ENCODE measurements at places on chromosomes 5 and 9.

DNA sequence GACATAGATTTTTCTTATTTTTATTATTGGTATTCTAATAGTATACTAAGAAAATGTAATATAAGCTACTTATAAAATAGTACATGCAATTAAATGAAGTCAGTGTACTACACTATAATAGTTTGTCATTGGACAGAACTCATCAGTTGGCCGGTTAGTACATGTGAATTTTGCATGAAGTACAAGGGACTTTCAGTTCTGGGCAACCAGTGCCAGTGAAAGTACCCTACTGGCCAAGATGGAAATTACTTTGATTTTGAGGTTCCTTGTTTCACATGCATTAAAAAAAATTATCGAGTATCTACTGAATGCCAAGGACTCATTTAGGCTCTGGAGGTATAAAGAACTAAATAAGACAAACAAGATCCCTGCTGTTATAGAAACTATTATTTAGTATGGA lies 213.4 kb upstream of the ELL2 start:
- no peak for DNase-seq

DNA sequence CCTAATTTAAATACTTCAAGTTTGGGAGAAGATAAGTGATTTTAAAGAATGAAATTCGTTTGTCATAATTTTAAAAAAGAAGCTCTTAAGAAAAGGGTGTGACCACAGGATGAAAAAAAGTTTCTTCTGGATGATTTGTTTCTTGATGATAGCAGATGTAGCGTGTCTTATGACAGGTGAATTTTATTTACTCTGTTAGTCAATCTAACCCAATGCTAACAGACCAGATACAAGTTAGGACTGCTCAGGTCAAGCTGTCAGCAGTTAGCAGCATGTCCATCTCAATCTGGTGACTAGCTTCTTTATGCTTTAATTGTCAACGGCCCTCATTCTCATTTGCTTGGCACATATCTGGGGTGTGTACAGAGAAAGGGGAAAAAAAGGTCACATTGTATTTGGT lies 456.0 kb downstream of the BNC2 start:
- DNase-seq: no peak

DNA sequence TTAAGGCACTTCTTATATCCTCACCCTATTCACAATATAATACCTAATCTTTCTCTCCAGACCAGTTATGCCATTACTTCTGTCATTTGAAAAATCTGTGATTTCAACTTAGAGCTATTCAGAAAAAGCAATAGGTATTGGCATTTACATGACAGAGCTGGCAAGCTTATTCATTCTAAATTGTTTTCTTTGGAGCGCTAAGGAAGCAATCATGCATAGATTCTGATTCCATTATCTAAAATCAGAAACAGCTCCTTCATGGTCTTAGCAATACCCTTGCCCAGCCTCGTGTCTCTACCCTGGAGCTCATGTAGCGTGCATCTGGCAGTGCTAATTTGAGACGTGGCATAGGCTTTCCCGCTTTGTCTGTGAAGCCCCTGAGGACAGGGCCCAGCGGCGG lies 4.5 kb downstream of the SLC1A1 start:
- DNase-seq: no peak

- no peak for DNase-seq
These were observed 648.7 kb downstream of the IRX1 start for GRCh38 chr5:4244306-4244705.

- DNase-seq: no peak
These were observed 558 bp upstream of the SMAD5 start for GRCh38 chr5:136132087-136132486.

DNA sequence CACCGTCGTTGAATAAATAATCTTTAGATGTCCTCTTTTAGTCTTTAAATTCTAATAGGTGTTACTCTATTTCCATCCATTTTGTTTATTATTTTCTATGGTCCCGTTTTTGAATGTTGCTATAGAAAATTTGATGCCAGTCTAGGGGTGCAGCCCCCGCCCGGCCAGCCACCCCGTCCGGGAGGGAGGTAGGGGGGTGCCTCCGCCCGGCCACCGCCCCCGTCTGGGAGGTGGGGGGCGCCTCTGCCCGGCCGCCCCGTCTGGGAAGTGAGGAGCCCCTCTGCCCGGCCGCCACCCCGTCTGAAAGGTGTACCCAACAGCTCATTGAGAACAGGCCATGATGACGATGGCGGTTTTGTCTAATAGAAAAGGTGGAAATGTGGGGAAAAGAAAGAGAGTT lies 2372.2 kb upstream of the WWC1 start:
- DNase-seq: no peak

- no peak for DNase-seq
These were observed 53.2 kb upstream of the C9orf72 start for GRCh38 chr9:27626244-27627187.

- DNase-seq: no peak
These were observed 407.7 kb downstream of the PDE4D start for GRCh38 chr5:59485629-59486439.

DNA sequence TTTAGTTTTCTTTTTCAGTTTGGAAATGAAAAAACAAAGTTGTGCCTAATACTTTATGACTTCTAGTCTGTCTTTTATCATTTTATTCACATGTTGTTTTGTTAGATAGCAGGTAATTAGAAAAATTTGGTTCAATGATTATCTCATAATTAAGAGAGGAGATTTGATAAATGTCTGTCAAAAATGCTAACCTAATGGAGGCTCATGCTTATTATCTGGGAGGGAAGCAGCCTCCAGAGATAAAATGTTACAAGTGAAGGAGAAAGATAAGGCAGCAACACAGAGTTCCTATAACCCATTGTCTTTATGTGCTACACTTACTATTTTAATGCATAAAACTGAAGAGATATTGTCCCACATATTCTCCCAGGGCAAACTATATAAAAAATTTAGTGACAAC lies 53.5 kb downstream of the SLC27A6 start:
- DNase-seq: no peak

DNA sequence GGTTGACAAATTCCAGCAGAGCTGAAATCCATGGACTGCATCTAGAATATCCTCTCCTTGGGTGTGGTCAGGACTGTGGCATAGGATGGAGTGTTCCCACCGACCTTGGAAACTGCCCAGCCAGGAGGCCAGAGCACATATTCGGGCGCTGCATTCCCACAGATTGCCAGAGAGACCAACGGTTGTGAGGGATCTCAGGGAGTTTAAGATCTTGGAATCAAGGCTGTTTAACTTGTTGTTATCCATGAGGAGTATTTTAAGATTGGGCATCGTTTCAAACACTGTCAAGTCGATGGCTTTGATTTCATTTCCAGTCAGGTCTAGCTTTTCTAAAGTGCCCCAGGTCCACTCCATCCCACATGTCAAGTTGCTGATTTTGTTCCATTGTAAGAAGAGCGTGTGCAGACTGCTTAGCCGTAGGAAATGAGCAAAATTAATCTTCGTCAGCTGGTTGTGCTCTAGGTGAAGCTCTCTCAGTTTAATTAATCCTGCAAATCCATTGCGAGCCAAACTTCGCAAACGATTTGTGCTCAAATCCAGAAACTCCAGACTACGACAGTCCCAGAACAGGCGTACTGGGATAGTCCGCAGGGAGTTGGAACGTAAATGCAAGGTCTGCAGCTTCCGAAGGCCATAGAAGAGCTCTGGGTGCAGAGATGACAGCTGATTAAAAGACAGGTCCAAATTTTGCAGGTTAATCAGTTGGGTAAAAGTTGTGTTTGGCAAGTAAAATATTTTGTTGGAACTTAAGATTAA lies 1.5 kb downstream of the LRRTM2 start:
- DNase-seq: no peak

DNA sequence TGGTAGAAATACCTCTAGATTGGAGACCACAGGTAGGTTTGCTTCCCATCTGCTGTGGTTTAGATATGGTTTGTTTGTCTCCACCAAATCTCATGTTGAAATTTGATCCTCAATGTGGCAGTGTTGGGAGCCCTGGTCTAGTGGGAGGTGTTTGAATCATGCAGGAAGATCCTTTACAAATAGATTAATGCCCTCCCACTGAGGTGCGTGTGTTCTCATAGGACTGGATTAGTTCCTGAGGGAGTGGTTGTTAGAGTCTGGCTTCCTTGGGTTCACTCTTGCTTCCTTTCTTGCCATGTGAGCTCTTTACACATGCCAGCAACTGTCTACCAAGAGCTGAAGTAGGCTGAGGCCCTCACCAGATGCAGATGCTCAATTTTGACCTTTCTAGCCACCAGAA lies 391.1 kb upstream of the GRIA1 start:
- no peak for DNase-seq

DNA sequence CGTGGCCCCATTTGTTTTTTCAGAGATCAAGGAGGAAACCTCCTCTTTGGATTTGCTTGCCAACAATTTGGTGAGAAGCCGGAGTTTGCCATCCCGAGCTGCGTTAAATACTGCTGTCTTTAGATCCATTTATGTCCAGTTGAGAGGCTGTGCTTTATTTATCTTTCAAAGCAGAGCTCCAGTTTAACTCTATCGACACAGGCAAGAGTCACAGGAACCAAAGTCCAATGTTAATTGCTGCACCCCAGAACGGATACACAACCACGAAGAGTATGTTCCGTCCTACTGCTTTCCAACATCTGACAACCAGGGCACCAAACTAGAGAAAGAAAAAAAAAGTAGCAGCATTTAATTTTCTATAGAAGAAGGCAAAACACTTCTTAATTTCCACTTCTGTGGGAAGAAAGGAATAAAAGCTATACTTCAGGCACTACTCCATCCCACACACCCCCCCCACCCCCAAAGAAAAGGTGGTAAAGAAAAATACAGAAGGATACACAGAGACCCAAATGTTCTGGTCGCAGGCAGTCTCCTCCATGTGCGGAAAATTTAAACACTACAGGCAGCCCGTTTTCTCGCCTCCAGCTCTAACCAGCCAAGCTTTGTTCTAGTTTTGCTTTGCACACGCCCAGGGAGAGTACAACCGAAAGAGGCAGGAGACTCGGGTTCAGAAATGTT lies 1.1 kb downstream of the FEM1C start:
- no peak for DNase-seq

- no peak for DNase-seq
These were observed 266.7 kb upstream of the SMARCA2 start for GRCh38 chr9:1748407-1748806.

DNA sequence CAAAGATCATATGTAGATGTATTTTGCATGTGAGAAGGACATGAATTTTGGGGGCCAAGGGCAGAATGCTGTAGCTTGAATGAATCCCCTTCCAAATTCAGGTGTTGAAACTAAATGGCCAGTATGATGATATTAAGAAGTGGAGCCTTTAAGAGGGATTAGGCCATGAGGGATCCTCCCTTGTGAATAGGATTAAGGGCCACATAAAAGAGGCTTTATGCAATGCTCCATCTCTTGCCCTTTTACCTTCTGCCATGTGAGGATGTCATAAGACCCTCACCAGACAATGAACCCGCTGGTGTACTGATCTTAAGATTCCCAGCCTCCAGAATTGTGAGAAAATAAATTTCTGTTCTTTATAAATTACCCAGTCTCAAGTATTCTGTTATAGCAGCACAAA lies 206.1 kb downstream of the YTHDC2 start:
- DNase-seq: no peak

- no peak for DNase-seq
These were observed 17.4 kb upstream of the LHX3 start for GRCh38 chr9:136222166-136222905.

DNA sequence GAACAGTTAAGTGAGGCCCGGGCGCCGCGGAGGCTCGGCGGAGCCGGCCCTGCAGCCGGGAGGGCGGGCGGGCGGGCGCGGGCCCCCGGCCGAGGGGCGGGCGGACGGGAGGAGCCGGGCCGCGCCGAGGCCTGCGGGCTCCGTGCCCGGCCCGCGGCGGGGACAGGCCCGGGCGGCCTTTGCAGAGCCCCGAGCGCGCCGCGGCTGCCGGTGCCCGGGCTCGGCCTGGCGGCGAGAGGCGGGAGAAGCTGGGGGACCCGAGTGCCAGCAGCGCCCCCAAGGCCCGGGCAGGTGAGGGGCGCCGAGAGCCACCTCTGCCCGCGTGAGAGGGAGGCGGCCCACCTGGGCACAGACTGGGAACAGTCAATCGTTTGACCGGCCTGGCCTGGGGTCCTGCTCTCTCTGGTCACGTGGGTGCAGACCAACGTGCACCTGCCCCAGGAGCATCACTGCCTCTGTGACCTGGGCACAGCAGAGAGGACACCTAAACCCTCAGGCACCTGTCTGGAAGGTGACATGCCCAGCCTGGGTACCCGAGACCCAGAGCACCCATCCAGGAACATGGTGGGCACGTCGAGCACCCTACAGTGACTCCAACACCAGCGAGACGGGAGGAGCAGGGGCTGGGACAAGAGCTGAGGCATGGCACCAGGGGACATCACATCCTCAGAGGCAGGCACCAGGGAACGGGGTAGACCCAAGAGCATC lies 531 bp downstream of the MVB12B start:
- DNase-seq: peak; percentile 19

- DNase-seq: no peak
These were observed 37.4 kb upstream of the SSBP2 start for GRCh38 chr5:81788329-81788728.

GRCh38 chr5:8456846-8457186 lies 587.9 kb downstream of the MTRR start:
- DNase-seq: no peak

- no peak for DNase-seq
These were observed 130.1 kb downstream of the GPBP1 start for GRCh38 chr5:57303985-57304384.

DNA sequence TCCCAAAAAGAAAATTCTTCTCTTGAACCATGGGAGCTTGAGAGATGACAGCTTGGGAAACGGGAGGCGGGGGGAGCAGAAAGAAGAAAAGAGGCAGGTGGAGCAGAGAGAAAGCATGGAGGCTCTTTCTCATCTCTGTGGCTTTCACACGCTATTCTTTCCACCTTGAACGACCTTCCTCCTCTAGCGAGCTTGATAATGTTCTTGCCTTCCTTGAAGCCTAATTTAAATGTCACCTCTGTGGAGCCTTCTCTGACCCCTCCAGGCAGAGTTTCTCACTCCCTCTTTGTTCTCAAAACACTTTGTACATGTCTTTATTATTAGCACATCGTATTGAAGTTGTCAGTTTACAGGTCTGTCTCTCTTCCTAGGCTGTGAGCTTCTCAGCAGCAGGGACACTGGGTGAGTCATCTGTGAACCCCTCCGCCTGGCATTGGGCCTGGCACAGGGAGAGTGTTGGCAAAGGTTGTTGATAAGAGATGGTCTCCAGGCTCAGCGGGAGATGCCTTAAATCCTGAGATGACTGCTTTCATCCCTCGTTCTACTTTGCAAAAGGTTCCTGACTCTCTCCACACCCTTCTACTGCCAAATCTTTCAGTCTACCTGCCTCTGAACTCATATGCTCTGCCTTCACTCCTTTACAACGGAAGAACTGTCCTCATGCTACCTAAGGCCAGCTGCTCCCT lies 14.1 kb upstream of the STRBP start:
- DNase-seq: no peak

Data from activated CD4-positive, alpha-beta T cell treated with anti-CD3 and anti-CD28 coated beads, Interleukin-2, amount 50 U/mL, for 1 hour (primary cell).